Lower lobe of right lung (tissue), 2 donors: ENCODE measurements at places on chromosomes 1 and 21. TPM values are rescaled to one million over a fixed set of nuclear protein-coding genes. Genes with fewer than 3 reads are reported as not detected.

DNA sequence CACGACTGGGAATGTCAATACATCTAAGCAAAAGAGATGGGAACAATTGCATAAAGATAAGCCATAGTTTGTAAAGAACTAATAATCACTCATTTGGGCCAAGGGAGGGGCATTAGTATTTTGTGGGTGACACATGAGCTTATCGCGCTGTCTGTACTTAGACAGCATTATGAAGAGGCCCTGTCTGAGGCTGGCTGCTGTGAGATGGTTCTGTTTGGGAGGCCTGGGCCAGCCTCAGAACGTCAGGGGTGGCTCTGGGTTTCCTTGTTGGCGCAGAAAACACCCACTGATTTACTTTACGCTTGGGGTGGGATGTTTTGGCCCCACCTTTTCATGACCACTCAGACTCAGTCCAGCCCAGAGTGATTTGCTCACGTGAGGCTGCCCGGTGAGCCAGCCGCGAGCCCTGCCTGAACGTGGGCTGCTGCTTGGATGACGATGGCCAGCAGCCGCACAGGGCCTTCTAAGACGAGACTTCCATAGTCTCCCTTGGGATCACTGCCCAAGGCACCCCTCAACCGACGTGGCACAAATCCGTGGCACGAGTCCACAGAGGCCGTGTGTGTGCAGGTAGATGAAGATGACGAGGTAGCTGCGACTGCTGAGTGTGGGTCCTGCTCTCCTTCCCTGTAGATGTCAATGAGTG, 18.7 kb downstream of the UMODL1 start:
- DNase-seq = no peak

KRTAP10-10 gene
- not detected for total RNA-seq

DNA sequence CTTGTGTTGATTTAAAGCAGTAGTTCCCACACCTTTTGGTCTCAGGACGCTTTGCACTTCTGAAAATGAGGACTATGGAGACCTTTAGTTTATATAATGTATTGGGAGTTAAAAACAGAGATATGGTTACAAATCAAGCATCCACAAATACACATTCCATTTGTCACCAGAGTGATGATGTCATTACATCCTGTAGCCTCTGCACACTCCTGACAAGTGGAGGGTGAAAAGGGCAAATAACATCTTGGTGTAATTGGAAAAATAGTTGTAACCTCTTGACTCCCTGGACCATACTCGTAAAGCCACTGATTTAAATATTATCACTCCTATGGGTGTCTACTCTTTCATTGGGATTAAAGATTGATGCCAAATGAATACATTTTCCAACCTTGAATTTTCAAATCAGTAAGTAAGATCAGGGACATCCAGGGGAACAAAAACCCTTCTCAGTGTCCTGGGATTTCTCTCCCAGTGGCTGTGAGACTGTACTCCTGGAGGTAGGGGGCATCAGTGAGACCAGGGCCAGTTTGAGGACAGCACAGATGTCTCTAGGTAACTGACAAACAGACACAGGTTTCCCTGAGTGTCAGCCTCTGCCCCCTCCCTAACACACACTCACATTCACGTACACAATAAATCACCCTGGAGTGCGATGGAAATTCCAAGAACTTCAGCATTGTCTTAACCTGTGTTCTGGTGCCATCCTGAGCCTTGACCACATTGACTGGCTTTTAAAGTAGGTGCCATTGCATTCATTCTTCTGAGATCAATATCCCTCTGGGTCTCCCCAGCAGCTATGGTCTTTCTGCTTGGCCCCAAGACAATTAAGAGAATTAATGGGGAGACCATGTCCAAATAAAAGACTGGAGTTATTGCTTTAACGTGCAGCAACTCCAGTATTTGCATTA, 63.0 kb downstream of the NR5A2 start:
- no peak for DNase-seq

DNA sequence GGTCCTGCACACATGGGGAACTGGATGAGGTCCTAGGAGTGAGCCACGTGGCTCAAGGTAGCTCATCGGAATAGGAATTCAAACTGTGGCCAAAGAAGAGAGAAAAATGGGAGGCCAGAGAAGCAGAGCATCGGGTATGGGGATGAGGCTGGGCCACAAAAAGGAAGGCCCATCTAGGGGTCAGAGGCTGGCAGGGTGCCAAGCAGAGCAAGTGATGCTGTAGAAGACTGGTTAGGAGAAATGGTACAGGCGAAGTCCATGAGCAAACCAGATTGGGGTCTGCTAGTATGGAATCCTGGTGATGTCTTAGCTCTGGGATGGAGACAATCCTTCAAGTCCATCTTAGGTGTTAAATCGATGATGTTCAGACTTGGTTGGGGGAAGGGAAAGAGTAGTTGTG, 68.0 kb downstream of the TEX35 start:
- no peak for DNase-seq

CELA2B gene
- total RNA-seq = not detected

DNA sequence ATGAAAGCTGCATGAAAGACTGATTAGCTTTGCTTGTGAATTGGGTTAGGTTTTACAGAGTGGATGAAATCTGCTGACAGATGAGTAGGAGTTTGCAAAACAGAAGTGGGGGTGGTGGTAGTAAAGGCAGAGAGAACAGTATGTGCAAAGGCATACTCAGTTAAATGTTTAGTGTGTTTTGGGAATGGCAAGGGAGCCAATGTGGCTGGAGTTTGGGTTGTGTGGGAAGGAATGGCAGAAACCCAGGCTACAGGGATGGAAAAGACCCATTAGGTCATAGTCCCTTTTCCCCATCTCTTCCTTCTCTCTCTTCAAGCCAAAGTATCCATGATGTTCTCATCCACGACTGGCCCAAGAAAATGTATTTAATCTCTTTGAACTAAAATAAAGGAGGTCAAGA, 362.2 kb upstream of the LYPLAL1 start:
- DNase-seq = no peak

- no peak for DNase-seq
These were observed 20.7 kb downstream of the SIM2 start for GRCh38 chr21:36719614-36720013.

GJA9 gene
- total RNA-seq = not detected

DNA sequence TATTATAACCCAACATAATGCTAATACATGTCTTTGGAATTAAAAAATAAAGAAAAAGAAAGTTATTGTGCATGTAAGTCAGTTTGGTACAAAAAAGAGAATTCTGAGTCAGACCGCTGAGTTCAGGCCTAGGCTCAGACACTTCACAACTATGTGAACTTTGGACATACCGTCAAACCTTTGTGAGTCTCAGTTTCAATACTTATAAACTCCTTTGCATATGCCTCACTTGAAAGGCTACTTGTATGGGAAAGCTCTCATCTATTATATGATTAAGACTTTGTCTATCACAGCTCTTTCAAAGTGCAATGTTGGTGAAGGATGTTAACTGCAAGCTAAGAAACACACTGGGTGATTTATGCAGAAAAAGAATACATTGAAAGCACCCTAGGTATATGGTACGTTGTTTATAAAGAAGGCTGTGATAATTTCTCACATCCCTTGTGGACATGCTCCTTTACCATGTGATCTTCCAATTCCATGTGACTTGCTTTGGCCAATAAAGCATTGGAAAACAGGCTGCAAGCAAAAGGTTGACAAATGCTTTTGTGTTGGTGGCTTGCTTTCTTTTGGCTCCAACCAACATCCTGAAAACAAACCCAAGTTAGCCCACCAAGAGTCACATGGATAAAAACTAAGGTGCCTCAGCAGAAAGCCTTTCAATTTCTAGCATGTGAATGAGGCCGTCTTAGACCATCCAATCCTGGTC, 49.6 kb downstream of the INTS7 start:
- DNase-seq = no peak

NECTIN4 gene
- total RNA-seq = 6.2 TPM

GRCh38 chr1:181429462-181429861, 53.9 kb upstream of the CACNA1E start:
- no peak for DNase-seq

TSPAN2 gene
- 4.3 TPM for total RNA-seq

PPIH gene
- total RNA-seq = 25.1 TPM

- DNase-seq = no peak
These were observed 40.8 kb upstream of the C1orf174 start for GRCh38 chr1:3940754-3941345.

DNA sequence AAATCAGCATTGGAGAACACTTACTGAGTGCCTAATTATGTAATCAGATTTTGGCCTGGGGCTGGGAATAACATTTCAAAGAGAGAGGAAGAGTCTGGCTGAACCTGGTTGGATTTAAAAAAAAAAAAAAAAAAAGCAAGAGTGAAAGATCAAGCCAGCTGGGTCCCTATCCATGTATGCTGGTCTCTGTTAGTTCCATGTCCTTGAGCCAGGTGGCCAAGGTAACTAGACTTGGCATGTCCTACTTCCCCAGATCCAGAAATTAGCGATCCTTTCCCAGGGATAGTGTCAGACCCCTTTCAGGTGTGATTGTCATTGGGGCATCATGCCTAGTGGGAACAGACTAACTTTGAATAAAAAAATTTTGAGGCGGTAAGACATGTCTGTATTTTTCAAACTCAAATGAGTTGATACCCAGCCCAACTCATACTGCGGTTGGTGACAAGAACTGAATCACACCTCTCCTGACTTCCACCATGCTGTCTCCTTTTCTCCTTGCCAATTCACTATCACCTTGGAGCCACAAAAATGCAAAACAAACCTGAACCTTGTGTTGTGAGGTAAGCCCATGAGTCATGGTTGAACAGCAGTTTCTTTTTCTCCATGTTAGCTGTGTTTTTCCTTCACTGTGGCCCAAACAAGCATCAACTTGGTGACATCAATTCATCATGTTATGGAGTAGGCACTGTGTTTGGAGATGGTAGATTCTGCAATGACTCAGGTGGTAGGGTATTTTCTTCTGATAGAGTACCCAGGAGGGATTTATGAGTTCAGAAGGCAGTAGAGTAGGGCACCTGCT, 24.5 kb upstream of the PPP2R5A start:
- DNase-seq = no peak

GRCh38 chr1:20168564-20169491, 17.1 kb upstream of the UBXN10 start:
- no peak for DNase-seq

ZSWIM5 gene
- total RNA-seq = 3.6 TPM

- DNase-seq = no peak
These were observed 47.8 kb downstream of the GADD45A start for GRCh38 chr1:67732750-67733151.

DNA sequence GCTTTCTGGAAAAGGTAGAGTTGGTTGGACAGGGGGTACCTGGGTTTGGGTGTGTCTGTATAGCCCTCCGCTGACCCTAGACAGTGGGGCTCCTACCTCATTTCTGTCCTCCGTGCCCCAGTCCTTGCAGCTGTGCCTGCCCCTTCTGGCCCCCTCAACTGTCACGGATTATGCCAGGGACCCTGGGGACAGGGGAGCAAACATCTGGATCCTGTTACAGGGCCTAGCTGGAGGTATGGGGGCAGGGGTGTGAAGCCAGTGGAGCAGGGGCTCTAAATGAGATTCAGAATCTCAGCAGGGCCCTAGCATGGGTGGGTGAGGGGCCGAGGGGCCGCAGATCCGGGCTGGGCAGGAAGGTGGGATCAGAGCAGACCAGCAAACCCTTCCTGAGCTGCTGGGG, 81.0 kb downstream of the TAS1R2 start:
- no peak for DNase-seq
